ENCODE measurements at places on chromosomes 11 and 22. TPM values are rescaled to one million over a fixed set of nuclear protein-coding genes. Genes with fewer than 3 reads are reported as not detected.
A peak's percentile ranks its signal among the peaks of the same experiment; 100 is the strongest.

The GRM5 gene
- 0.33 TPM for total RNA-seq

DNA sequence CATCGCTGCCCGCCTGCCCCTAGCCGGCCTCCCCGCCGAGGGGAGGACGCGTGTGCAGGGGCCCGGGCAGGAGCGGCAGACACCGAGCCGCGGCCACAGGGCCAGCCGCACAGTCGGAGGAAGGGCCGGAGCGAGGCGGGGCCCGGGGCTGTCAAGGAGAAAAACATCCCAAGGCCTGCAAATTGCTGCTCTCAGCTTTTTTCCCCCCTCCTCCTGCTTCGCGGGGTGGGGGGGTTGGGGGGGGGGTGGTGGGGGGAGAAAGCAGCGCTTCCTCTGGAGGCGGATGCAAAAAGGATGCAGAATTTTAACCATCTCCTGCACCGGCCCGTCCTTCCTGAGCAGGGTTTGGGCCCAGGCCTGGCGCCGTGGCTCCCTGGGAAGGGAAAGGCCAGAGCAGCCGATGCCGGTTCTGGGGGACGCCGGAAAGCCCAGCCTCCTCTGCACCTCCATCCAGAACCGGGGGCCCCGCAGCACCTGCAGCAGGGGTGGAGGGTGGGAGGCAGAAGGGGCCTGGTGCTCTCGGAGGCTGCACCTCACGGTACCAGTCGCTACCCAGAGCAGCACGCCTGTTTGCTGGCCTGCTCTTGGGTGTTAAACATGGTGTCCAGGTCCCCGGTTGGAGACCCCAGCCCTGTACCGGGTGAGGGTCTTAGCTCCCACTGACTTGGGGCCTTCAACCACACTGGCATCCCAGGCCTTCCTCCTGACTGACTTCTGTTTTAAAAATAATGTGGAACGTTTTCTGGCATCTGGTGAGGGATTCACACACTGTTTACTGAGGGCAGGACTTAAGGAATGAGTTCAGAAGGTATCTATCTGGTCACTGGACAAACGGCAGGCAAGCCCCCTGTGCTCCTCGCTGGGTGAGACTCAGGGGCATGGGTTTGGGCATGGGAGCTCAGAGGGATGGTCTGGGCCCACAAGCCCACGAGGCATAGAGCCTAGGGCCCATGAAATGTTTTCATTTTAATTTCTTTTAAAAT lies 77.4 kb upstream of the WNT7B start:
- DNase-seq = peak; percentile 71

DNA sequence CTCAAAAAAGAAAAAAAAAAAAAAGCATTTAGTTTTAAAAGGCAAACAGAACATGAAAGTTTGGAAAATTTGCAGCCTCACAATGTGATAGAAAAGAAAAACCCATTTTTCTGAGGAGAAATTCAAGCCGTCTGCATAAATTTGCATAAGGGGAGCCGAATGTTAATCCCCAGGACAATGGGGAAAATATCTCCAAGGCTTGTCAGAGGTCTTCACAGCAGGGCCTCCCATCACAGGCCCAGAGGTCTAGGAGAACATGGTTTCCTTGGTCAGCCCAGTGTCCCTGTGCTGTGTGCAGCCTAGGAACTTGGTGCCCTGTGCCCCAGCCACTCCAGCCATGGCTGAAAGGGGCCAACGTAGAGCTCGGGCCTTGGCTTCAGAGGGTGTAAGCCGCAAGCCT lies 109.1 kb downstream of the TRIM44 start:
- no peak for DNase-seq

DNA sequence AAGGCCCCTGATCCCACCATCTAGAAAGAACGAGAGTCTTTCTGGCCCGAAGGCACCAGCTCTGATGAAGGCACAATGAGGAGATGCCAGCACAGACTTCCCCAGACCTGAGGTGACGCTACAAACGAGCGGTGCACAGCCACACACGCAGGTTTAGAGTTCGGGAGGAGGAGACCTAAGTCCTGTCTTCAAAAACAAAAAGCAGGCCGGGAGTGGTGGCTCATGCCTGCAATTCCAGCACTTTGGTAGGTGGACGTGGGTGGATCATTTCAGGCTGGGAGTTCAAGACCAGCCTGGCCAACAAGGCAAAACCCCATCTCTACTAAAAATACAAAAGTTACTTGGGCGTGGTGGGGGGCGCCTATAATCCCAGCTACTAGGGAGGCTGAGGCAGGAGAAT lies 9.5 kb downstream of the LTO1 start:
- DNase-seq = peak; percentile 41

DNA sequence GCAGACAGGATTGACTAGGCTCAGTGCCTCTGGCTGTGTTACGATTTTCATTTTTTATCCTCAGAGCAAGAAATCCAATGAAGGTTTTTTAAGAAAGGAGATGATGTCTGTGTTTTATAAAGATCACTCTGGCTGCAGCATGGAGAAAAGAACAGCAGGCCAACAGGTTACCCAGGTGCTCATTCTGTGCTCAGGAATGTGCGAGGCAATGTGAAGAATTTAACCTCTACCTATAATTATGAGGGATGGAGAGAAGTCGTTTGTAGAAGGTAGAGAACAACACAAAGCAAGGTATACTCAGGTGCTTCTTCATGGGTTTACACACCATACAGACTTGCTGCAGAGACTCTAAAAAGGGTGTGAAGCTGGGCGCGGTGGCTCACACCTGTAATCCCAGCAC lies 10.0 kb upstream of the RTCB start:
- no peak for DNase-seq

GRCh38 chr22:30406400-30406799 lies 9.6 kb downstream of the SEC14L2 start:
- no peak for DNase-seq

- no peak for DNase-seq
Observed at GRCh38 chr11:112339566-112339965, 78.9 kb upstream of the PLET1 start.

- no peak for DNase-seq
Observed at GRCh38 chr11:114615448-114616361, 20.1 kb upstream of the NXPE4 start.

- no peak for DNase-seq
Observed at GRCh38 chr11:10534316-10534715, 6.7 kb downstream of the RNF141 start.
